RCC 7860 (cell line): ENCODE measurements at places on chromosomes 5 and 9.
A peak's percentile ranks its signal among the peaks of the same experiment; 100 is the strongest.

DNA sequence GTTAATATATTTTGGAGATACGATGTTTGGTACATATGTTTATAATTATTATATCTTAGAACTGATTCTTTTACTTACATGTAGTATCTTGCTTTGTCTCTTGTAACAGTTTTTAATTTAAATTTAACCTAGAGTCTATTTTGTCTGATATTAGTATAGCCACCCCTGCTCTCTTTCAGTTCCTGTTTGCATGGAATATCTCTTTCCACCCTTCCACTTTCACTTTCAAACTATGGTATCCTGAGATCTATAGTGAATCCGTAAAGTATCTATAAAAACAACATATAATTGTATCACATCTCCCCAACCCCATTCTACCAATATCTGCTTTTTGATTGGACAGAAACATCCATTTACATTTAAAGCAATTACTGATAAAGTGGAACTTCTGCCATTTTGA, 7.2 kb downstream of the IRGM start:
- DNase-seq = no peak

- no peak for DNase-seq
Observed at GRCh38 chr9:72346333-72346732, 18.7 kb downstream of the ZFAND5 start.

GRCh38 chr5:32598260-32598937, 13.0 kb downstream of the SUB1 start:
- no peak for DNase-seq

DNA sequence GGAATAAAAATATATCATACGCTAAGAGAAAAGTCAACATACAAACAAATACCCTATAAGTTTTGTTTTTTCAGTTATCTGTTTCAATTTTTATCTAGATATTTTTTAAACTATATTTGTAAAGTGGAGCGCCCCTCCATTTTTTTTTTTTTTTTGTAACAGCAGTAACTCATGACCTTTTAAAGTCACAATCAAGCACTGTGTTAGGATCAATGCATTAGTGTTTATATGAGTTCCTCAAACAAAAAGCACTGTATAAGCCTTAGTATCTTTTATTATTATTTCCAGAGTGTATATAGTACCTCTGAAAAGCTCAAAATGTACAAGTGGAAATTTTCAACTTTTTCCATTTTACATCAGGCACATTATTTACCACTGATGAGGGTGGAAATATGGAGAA, 20.6 kb downstream of the PFDN1 start:
- DNase-seq = no peak

GRCh38 chr5:138386290-138386689, 33.8 kb downstream of the KDM3B start:
- DNase-seq = no peak

DNA sequence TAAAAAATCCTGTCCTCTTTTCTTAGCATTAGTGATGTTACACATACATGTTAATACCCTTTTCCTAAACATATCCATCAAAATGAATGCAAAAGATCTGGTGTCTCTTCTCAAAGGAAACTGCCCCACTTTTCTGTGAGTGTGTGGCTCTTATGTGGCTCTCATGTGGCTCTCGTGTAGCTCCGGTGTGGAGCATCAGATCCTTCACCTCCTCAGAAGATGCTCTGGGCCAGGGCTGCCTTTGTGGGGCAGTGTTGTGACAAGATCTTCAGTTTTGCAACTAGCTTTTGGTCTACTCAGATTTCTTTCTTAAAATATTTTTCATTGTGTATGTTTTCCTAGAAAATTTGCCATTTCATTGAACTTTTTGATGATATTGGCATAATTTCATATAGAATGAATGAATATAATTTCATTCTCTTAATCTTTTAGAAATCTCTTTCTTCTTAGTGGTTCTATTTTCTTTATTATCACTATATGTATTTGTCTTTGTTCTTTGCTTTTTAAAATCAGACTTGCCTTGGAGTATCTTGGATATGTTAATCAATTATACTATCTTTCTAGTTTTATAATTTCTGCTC, 19.4 kb downstream of the GARNL3 start:
- DNase-seq = no peak

- no peak for DNase-seq
Observed at GRCh38 chr5:132243366-132243977, 14.0 kb upstream of the PDLIM4 start.

GRCh38 chr5:123964884-123965283, 452.9 kb downstream of the CSNK1G3 start:
- no peak for DNase-seq

GRCh38 chr5:88677943-88678769, 204.8 kb downstream of the MEF2C start:
- no peak for DNase-seq

DNA sequence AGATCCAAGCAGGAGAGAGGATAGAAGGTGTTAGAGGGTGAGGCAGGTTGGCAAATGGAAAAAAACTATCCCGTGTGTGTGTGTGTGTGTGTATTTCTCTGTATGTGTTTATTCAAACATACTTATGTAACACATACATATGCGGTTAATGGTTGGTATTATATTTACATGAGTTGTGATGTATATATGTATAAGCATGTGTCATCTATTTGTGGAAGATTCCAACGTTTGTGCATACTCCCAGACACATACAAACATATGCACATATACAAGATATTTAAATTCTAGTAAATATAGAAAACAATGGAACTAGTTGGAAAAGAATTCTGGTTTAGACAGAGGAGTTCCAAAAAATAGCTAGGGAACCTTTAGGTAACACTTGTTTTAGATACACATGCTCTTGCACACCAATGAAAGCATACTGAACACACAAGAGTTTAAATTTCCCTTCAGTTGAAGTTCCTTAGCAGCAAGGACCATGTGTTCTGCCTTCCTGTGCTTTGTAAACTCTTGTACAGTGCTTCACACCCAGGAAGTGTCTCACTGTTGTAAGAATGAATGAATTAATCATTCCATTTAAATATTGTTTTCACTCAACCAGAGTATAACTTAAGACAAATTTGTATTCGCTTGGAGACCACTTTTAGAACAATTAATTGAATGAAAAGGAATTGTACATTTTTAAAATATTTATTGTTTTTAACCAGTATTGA, 257.8 kb downstream of the FER start:
- no peak for DNase-seq

DNA sequence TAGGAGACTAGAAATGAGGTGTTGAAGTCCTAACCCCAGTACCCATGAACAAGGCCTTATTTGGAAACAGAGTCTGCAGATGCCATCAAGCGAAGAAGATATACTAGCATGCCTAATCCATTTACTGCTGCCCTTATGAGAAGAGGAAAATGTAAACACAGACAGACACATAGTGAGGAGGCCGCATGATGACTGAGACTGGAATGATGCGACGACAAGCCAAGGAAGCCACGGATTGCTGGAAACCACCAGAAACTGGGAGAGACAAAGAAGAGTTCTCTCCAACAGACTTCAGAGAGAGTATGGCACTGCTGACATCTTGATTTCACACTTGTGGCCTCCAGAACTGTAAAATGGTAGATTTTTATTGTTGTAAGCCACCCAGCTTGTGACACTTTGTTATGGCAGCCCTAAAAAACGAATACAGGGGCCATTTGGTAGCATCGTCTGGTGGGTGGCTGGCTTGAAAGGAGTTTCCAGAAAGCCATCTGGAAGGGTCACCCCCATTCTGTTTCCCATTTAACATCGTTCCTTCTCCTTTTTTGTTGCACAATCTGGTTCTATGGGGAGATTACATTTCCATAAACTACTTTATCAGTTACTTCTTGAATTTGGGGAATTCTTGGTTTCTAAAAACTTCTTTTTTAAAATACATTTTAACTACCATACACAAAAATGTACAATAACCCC, 193.1 kb downstream of the HSD17B3 start:
- no peak for DNase-seq

DNA sequence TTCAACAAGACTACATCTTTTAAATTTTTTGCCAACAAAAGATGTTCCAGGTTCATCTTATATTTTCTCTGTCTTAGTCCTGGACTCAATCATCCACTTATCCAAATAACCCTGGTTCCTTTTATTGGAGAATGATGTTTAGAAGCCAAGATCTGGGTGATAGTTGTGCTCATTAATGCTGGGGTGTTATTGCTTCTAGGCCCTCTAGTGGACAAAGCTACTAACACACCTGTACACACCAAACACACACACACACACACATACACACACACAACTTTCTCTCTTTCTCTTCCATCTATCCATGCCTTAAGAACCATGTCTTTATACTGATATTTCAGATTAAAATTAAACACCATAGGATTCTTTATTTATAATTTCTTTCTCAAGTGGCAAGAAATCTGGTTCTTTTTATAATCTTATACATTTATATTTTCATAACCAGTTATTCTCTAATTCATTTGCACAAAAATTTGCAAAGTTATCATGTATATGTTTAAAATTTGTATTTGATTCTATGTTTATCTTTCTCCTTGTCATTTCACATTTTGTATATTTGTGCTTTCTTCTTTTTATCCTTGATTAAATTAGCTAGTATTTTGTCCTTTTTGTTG, 179.1 kb upstream of the SMIM23 start:
- DNase-seq = no peak

GRCh38 chr5:43348207-43348606, 35.0 kb upstream of the HMGCS1 start:
- no peak for DNase-seq

DNA sequence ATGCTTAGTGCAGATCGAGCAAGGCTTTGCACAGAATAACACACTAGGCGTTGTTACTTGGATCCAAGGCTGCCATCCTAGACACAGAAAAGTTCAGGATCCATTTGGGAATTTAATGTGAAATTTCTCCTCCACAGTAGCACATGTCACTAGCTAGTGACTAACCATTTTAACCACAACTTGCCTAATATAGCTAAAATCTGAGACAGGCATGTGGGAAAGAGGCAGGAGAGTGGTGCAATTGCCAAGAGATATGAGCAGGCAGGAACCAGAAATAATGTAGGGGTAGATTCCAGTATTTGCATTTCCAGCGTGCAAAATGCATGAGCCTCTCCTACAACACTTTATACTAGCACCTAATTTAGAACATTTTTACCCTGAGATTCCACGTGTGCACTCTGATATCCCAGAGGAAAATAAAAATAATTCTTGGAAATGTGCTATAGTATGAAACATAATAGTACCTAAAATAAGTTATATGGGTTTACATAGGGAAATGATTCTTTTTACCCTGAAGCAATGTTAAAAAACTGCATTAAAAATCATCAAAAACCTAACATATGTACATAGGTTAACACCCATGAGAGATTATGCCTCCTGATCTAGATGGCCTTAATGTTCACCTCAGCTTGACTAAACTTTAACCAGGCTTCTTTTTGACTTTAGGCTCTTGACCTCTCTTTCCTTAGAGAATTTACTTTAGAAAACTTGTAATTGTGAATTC, 1230.6 kb upstream of the NUDT12 start:
- no peak for DNase-seq

DNA sequence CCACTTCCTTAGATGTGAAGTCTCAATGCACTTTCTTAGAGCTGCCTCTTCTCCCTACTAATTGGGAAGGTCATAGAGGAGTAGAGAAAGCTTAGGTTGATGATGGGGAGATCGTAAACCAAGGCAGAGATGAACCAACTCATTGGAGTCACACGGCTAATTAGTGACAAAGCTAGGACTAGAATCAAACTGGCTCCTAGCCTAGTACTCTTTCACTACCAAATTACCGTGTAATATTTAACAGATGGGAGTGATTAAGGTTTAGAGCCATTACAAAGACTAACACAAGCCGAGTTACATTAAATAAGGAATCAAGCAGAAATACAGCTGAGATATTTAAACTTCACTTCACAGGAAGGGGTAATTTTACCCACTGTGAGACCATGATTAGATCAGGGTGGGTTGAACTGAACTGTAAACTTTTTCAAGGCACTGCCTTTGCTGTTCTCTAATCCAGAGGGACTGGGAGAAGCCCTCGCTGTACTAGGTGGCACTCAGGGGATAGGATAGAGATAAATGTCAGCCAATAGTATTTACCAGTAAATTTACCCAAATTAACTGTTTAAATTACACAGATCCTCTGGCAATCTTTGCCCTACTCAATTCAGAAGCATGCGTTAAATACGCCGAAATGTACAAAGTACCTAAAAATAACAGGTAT, 166.4 kb upstream of the PIK3R1 start:
- no peak for DNase-seq

DNA sequence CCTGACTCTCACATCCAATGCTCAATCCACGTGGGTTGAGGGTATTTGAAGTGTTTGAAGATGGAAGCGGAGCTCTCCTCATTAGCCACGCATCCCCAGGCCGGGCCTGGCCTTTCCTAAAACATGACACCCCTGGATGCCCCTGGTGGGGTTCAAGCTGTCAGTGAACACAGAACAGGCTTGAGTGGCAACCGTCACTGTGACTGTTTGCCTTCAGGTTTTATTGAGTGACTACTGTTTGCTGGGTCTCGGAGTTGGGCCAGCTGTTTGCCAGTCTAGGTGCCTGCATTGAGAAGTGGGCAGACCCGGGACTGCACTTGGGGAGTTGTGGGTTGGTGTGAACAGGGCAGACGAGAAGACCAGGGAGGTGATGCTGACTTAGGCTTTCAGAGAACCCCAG, 7.8 kb upstream of the OLFM1 start:
- DNase-seq = no peak

DNA sequence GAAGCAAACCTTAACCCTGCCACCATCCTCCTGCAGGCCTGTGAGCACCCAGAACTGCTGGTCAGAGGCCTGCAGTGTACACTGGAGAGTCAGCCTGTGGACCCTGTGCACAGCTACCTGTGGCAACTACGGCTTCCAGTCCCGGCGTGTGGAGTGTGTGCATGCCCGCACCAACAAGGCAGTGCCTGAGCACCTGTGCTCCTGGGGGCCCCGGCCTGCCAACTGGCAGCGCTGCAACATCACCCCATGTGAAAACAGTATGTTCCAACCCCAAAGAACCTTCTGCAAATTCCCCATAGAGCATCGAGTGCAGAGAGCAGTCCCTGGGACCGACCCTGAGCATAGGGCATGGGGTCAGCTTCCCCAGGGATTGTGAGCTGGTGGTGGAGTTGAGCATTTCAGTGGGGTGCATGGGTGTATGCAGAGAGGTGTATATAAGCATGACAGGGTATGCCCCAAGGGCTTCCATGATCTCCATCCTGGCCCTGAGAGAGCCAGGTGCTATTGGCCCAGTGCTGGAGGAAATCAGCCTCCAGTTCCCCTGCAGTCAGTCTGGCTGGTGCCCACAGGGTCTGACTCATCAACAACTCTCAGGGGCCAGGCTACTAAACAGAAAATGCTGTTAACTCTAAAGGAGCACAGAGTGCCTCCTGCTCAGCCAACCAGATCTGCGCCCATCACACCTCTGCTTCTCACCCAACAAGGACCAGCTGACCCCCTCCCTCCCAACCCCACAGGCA, 126.2 kb downstream of the SAXO1 start:
- peak; percentile 86 for DNase-seq
